ENCODE measurements at places on chromosomes 6 and 20.

DNA sequence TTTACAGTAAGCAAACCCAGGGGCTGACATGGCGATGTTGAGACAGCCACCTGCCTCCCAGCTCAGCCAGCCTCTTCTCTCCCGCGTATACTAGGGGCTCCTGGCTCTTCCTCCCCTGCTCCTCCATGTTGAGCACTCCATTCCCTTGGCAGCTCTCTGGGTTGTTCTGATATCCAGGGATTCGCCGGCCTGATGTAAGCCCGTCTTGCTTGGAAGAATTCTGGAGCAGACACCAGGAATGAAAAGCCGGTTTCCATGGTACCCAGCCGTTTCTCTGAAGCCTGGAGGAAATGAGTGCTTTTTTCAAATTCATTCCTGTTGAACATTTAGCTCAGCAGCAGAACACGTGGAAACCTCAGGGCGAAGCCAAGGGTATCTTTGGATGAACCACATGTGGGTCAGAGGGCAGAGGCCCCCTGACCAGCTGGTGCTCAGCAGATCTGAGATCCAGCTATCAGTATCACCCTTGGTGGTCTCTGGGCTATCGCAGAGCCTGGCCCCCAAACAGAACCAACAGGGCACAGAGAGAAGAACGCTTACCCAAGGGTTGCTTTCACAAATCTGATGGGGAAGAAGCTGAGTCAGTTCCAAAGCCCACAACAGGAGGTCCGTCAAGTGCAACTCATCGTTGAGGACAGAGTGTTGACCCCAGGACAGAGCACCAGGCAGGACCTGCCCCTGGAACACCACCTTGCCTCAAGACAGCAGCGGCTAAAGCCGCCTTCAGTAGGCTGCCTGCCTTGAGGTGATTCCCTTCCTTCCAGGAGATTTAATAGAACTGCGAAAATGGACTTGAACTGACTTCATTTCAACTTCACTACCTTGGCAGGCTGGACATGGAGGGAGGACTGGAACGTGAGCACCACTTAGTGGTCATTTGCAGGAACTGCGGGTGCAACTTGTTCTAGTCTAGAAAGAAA lies 96.1 kb upstream of the RIN2 start:
- peak; percentile 83 for DNase-seq

GRCh38 chr6:152572338-152573088 lies 64.6 kb downstream of the SYNE1 start:
- no peak for DNase-seq

DNA sequence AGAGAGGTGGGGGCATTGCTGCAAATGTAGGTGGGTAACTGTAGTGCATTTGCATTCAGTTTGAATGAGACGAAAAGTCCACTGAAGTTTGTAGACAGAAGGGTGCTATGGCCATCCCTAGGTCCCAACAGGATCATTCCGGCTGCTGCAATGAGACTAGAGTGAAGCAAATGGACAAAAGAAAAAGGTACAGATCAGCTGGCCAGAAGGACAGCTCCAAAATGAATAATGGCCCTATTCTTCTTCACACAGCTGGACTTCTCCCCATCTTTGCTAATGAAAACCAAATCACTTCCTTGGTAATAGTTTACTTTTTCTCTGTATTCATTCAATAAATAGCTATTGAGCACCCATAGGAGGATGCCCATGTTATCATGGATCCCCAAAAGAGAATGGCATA lies 56.4 kb upstream of the TPD52L1 start:
- DNase-seq = no peak

GRCh38 chr20:43938017-43938655 lies 23.5 kb downstream of the TOX2 start:
- DNase-seq = no peak

GRCh38 chr6:46347669-46348068 lies 143.6 kb downstream of the RCAN2 start:
- no peak for DNase-seq
